ENCODE measurements at places on chromosomes 5 and 9. TPM values are rescaled to one million over a fixed set of nuclear protein-coding genes. Genes with fewer than 3 reads are reported as not detected.
A peak's percentile ranks its signal among the peaks of the same experiment; 100 is the strongest.

C5orf52 gene
- not detected for total RNA-seq

FCN2 gene
- not detected for total RNA-seq

ELAVL2 gene
- total RNA-seq, result 25.9 TPM

TTC16 gene
- total RNA-seq, result 0.11 TPM

ITGA1 gene
- total RNA-seq, result 2.6 TPM

DNA sequence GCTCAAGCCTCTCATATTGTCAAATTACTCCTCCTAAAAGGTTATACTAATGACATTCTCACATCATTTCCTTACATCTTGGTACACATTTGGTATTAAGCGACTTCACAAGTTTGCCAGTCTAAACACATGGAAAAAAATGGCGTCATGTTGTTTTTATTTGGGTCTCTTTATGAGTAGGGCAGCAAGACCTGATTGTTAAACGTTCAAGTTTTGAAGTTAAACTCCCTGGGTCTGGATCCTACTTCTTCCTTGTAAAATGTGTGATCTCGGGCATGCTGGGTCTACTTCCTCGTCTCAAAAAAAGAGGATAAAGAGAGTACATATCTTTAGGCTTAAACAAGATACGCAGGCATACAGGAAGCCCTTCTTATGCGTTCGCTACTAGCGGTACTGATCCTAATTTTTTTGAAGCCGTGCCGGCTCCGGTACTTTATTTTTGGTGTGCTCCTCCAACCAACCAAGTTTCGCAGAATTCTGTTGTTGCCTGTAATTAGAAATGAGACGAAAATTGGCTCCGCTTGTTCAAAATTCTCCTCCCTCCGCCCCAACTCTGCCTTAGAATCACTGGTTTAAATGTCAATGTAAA is 596 bp upstream of the CDC37L1 start:
- DNase-seq, result no peak

DNA sequence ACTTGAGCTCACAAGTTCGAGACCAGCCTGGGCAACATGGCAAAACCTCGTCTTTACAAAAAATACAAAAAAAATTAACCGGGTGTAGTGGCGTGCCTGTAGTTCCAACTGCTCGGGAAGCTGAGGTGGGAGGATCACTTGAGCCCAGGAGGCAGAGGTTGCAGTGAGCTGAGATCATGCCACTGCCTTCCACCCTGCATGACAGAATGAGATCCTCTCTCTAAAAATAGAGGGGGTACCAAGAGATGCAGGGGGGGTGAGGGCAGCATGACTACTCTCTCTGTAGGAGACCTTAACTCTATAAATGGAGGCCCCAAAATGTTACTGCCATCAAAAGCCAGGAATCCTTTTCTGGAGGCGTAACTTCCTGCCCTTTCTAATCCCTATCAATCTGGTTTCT is 243.9 kb downstream of the DOCK8 start:
- DNase-seq, result no peak

- DNase-seq, result peak; percentile 82
These were observed 71.7 kb upstream of the TBCA start for GRCh38 chr5:77847814-77848290.

DNA sequence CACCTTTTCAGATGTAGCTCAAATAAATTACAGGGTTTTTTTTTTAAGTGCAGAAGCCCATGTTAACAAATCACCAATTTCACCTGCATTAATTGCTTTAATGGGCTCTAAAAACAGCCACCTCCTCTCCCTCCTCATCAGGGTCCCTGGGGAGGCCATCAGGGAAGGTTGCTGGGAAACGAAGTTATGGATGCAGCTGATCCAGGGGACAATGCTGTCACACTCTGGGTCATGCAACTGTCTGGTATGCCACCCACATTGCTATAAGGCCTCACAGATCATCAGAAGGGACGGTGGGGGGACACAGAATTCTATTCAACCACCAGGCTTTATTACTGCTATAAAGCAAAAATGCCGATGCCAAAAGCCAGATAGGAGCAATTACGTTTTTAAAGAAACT is 9.3 kb downstream of the WHRN start:
- DNase-seq, result peak; percentile 4

GRCh38 chr5:122464191-122464590 is 152.2 kb downstream of the SNCAIP start:
- DNase-seq, result no peak
